Ecto neural progenitor cell (in vitro differentiated cells): ENCODE measurements at places on chromosomes 16 and 17.

GRCh38 chr17:74417178-74418045 is 14.5 kb upstream of the GPRC5C start:
- no peak for DNase-seq

DNA sequence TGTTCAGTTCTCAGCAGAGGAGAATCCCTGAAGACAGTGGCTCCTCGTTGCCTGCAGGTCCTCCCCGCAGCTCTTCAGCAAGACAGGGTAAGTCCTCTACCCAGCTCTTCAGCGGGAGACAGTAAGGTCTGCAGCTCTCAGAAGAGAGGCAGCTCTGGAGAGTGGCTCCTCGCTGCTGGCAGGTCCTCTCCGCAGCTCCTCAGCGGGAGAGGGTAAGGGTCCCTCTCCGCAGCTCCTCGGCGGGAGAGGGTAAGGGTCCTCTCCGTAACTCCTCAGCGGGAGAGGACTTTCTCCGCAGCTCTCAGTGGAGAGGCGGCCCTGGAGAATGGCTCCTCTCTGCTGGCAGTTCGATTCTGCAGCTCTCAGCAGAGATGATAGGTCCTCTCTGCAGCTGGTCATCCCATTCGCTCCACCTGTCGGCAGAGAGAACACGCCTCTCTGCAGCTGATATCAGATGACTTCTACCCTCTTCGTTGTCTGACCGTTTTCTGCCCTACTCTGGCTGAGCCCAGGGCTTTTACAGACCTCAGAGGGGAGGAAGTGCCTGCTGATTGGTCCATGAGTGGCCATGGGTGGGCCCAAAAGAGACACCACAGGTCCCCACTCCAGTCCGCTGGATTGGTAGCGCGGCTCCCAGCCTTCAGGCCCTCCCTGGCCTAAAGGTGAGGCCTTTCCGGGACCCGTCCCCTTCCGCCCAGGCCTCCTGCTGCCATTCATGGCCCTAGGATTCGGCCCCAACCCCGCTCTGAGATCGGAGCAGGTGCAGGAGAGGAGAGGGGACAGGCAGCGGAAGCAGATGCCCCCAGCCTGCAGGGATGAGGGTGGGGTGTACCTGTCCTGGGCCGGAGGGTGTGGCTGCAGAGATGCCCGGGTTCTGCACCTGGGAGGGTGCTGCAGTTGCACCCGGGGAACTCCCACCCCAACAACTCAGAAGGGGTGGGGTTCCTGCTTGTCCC is 11.9 kb upstream of the SHCBP1 start:
- DNase-seq: peak; percentile 83

- no peak for DNase-seq
Observed at GRCh38 chr17:31007695-31008373, 37.0 kb downstream of the RNF135 start.

DNA sequence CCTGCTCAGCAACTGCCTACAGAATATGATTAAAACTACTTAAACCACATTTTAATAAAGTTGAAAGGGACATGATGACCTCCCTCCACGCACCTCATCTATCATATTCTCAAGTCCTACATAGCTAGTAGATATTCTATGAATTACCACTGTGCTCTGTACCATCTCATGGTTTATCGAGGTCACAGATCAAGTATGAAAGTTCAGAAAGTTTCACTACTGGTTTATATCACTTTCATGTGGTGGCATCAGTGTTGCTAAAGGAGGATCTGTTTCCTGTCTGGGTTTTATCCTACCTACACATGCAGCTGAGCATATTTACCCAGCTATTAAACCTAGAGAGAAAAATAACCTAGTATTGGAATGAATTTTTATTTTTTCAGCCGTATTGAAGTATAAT is 214.9 kb upstream of the MON1B start:
- DNase-seq: no peak

- DNase-seq: no peak
Observed at GRCh38 chr16:75304521-75305363, 53.3 kb upstream of the BCAR1 start.

DNA sequence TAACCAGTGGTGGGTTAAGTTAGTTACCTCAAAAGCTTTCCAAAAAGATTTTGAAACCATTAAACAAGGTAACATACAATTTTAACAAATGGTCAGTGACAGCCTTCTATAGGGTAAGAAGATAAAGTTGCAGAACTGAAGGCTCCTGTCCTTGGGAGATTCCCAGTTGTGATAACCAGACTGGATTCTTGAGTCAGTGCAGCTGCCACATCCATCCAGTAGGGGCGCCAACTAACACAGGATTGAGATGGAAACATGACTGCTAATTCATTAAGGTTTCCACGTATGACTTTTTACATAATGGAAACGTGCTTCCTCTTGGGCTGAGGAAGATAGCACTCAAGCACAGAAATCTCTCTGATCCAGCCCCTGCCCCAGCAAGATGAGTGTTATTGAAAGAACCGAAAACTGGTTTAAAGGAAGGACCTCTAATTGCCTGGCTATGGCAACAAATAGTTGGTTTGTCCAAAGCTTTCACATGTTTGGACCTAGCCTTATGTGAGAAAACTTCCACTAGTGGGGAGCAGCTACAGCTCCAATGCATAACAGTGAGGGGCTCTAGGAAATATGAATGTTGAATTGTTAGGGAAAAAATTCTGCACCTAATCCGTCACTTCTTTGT is 269.8 kb upstream of the MYOCD start:
- DNase-seq: no peak

DNA sequence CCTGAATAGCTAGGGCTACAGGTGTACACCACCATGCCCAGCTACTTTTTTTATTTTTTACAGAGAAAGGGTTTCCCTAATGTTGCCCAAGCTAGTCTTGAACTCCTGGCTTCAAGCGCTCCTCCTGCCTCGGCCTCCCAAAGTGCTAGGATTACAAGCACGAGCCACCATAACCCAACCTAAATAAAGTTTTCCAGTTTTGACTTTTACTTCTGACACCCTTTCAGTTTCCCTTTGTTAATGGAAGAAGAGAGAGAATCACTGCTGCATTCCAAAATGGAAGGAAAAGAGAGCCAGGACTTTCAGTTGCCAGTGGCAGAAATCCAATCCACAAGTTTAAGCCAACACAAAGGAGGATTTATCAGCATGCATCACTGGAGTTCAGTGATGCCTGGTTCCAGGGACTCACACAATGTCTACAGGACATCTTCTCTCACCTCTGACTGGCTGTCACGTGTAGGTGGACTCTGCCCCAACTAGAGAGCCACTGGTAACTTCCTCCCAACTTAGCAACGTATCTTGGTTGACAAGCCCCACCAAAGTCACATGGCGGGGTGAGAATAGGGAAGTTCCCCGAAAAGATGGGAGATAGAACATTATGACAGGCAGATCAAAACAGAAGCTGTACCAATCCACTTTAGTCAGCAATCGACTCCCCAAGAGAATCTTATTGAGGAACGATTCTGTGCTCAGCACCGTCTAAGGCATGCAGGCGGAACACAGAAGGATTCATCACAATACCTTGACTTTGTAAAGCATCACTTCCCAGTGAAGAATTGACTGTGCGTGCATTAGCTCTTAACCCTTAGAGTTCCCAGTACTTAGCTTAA is 46.5 kb downstream of the GAS7 start:
- no peak for DNase-seq

DNA sequence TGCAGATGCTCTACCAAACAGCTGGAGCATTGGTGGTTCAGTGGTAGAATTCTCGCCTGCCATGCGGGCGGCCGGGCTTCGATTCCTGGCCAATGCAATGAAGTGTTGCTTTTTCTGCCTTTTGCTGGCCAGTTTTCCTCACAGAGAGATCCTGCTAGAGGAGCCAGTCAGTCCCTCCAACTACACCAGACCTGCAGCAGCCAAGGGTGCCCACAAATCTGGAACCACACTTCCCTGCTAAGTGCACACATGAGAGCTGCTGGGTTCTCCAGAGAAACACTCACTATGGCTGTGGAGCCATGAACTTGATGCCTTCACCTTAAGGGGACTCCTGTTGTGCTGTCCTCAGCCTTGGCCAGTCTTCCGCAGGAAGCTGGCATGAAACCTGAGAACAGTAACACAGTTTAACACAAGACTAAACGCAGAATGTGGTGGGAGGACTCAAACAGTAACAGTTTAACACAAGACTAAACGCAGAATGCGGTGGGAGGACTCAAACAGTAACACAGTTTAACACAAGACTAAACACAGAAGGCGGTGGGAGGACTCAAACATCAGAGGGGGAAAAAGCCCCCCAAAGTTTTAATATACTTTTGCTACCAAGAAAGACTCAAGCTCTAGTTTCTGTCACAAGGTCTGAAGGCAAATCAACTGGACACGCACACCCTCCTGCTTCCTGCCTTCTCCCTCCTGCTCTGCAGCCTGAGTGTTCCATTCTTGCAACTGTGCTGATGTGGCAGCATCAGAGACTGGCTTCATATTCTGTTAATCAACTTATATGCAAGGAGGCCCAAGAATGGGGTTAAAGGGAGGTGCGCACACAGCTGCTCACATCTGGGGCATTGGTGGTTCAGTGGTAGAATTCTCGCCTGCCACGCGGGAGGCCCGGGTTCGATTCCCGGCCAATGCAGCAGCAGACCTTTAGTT is 12.0 kb downstream of the VAC14 start:
- DNase-seq: no peak

DNA sequence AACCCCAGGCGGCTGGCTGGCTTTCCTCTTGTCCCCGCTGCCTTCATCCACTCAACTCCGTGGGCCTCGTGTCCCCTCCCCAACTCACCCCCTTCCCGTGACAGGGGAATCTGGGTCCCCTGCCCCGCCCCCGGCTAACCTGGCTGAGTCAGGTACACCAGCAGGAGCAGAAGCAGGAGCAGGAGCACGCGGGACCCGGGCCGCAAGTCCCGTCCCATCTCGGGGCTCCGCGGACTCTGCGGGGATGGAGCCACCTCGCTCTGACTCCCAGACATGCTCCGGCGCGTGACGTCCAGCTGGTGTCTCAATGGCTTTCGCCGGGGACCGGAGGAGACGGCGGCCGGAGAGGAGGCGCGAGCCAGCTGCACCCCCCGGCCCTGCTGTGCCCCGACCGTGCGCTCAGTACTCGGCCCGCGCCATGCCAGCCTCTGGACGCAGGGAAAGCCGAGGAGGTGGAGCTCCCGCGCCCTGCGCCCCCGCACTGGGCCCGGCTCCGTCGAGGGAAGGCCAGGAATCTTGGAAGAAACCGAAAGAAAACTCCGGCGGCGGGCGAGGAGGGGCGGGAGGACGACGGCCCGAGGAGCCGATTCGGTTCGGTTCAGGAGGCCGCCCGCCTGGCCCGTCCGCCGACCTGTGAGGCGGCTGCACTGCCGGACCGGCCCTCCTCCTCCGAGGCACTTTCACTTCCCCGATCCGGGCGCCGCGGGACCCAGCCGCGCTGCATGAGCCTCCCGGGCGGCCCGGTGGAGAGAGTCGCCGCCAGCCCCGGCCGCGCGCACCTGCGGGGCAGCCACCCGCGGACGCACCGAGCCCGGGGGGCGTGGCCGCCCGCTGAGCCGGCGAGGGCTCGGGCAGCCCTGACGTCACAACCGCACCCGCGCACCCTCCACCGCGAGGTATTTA is at the start of the genes CXCL16 and ZMYND15:
TSS of gene CXCL16 (minus strand) at position 807 of the 903 bp plus-strand sequence. CDS start at position 218, 589 bp downstream.
TSS of gene ZMYND15 (plus strand) at position 712 of the 903 bp plus-strand sequence. CDS start 716 bp downstream, outside the sequence.
- DNase-seq: peak; percentile 75
